ENCODE measurements at places on chromosomes 5 and 9.

GRCh38 chr9:128911529-128912035 lies 9.2 kb upstream of the PHYHD1 start:
- no peak for DNase-seq

GRCh38 chr5:10151656-10152055 lies 98.0 kb downstream of the ATPSCKMT start:
- DNase-seq: no peak

- no peak for DNase-seq
These were observed 1664.5 kb downstream of the EFNA5 start for GRCh38 chr5:106006242-106006641.

DNA sequence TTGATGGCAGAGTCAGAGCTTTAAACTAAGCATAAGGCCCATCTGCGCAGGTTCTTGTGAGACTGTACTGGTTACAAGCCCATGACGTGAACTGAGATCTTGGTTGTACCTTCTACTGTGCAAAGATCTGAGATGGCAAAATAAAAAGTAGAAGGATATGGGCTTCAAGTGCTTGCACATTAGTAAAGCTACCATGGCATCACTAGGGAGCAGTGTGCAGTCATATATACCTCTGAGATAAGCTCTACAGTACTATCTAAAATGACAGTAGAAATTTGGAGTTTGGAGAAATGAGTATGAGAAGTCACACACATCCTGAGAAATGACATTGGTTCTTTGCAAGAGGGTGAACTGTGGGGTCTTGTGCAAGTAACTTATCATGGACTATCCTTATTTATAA lies 408.2 kb upstream of the PRR16 start:
- DNase-seq: no peak

GRCh38 chr5:156481741-156482140 lies 154.8 kb downstream of the SGCD start:
- no peak for DNase-seq

GRCh38 chr9:125963932-125964331 lies 216.8 kb downstream of the PBX3 start:
- DNase-seq: no peak
